CD8-positive, alpha-beta memory T cell (primary cell): ENCODE measurements at places on chromosomes 2 and 18. TPM values are rescaled to one million over a fixed set of nuclear protein-coding genes. Genes with fewer than 3 reads are reported as not detected.

DNA sequence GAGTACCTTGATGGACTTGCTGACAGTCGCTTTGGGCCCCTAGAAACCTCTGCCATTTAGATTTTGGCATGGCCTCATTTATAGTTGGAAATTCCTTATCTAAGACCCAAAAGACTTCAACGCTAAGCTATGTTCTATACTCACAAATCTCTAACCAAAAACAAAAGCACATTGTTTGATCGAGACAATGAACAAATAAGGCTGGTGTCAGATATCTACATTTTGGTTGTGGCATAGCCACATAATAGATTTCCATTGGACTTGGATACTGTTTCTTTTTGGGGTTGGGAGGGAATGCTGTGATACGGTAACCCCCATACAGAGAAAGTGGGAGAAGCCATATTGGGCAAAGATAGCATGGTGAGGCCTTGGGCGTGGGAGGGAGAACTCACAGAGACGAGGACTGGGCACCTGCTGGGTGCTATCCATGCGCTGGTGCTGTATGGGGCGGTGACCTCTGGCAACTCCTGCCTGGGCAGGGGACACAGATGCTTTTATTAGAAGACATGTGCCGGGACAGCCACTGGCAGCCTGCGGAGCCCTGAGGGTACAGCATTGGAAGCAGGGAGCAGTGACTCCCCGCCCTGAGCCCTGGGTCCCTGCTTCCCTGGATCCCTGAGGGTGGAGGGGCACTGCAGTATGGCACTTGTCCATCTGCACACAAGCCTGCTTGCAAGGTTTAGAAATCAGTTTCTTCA is 97.1 kb downstream of the ASAP2 start:
- no peak overlapping the region for H3K27ac ChIP-seq
- H3K4me1 ChIP-seq, result no peaks in the 10 kb centered on the region

DNA sequence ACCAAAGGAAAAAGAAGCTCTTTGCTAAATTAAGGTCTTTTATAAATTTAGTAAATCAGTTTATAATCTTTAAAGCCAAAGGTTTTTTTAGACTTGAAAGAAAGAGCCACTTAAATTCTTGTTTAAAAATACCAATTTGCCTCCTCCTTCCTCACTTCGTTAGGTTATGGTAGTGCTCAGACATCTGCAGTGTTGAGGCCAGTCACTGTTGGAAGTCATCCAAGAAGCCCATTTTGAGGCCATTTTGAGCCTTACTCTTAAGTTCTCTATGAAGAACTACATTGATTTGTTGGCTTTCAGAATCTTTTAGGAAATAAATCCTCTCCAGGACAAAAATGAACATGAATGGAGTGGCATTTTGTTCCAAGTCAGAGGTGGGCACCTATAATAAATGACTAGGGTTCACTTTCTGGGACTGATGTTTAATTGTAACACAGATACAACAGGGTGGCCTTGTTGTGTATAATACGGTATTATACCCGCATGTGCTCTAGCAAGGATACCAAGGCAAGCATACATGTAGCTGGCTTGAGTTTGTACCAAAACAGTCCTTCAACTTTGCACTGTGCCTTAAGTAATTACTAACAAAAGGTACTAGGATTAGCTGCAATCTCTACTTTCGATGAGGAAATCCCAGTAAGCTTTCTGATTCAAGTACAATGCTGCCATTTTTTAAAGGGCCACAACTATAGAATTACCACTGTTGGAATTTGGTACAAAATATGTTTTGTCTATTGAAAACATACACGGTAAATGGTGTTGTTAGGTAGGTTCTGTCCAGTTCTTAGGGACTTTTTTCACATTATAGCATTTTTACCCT is 22.8 kb downstream of the SLC66A3 start:
- no peak for DNase-seq
- H3K4me1 ChIP-seq, result peaks cover 11% of the 10 kb centered on the region
- no peak overlapping the region for H3K4me3 ChIP-seq
- H3K27ac ChIP-seq, result no peak overlapping the region
- no peaks in the 10 kb centered on the region for H3K27me3 ChIP-seq

DNA sequence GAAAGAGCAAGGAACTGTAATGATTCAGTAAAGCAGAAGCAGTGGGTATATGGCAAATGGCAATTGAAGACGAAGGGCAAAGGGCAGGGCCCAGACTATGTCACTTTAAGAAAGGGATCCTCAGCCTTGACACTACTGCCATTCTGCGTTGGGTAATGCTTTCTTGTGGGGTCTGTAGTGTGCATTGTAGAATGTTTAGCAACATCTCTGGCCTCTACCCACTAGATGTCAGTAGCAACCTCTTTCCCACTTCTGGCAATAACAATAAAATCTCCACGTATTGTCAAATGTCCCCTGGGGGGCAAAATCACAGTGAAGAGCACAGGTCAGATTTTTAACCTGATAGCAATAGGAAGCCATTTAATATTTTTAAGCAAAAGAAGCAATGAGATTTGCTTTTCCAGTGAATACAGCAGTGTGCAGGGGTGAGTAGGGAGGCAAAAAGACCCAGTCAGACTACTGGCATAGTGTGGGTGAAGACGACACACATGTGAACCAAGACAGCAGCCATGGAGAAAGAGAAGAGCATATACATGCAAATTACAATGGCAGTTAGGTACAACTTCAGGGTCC is 209.5 kb downstream of the DYM start:
- H3K27ac ChIP-seq, result no peak overlapping the region
- no peak for DNase-seq
- H3K4me1 ChIP-seq, result no peaks in the 10 kb centered on the region
- no peak overlapping the region for H3K4me3 ChIP-seq
- H3K36me3 ChIP-seq, result peaks cover 3% of the 10 kb centered on the region
- H3K27me3 ChIP-seq, result no peaks in the 10 kb centered on the region

- H3K36me3 ChIP-seq, result no peaks in the 10 kb centered on the region
- no peaks in the 10 kb centered on the region for H3K4me1 ChIP-seq
- no peak overlapping the region for H3K4me3 ChIP-seq
- no peaks in the 10 kb centered on the region for H3K27me3 ChIP-seq
- no peak for DNase-seq
Observed at GRCh38 chr18:37270038-37270665, 295.4 kb downstream of the CELF4 start.

GRCh38 chr18:44245019-44245418 is 435.7 kb upstream of the SETBP1 start:
- H3K36me3 ChIP-seq, result no peaks in the 10 kb centered on the region
- H3K27ac ChIP-seq, result no peak overlapping the region
- H3K4me1 ChIP-seq, result no peaks in the 10 kb centered on the region
- H3K4me3 ChIP-seq, result no peak overlapping the region
- H3K27me3 ChIP-seq, result no peaks in the 10 kb centered on the region

DNA sequence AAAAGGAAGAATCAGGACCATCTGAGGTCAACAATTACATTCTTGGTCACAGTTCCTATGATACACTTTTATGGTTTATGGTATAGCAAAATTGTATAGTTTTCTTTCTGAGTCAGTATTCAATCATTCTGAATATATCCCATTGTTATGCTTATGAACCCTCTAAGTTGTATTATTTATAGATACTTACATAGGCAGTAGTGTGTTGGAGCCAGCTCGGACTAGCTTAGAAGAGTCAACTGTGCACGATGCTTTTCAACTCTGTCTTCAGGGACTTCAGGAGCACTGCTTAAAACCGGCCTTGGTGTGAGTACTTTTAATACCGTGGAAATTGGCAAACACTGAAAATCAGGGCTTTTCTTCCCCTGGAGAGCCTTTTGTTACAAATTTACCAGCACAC is 215.7 kb downstream of the IKZF2 start:
- H3K27ac ChIP-seq, result no peak overlapping the region
- H3K4me3 ChIP-seq, result no peak overlapping the region
- no peaks in the 10 kb centered on the region for H3K27me3 ChIP-seq

GRCh38 chr2:206488623-206489022 is 45.3 kb downstream of the ADAM23 start:
- H3K27ac ChIP-seq, result no peak overlapping the region
- H3K27me3 ChIP-seq, result no peaks in the 10 kb centered on the region
- H3K36me3 ChIP-seq, result no peaks in the 10 kb centered on the region
- DNase-seq, result no peak

GRCh38 chr2:170715062-170715931 is at the start of gene SP5:
TSS of gene SP5 (plus strand) at chr2:170715337. CDS start at chr2:170715513, 176 bp downstream.
- H3K4me3 ChIP-seq, result peak within 1 kb of the TSS; percentile 60
- peak; percentile 31 for DNase-seq
- H3K36me3 ChIP-seq, result no peaks in the 10 kb centered on the region
- peak within 1 kb of the TSS; percentile 57 for H3K27ac ChIP-seq

- no peaks in the 10 kb centered on the region for H3K36me3 ChIP-seq
- H3K4me1 ChIP-seq, result no peaks in the 10 kb centered on the region
- H3K27ac ChIP-seq, result no peak overlapping the region
- no peaks in the 10 kb centered on the region for H3K27me3 ChIP-seq
- H3K4me3 ChIP-seq, result no peak overlapping the region
Observed at GRCh38 chr2:120350801-120351320, 4.9 kb downstream of the INHBB start.

- H3K36me3 ChIP-seq, result no peaks in the 10 kb centered on the region
- H3K27ac ChIP-seq, result no peak overlapping the region
- no peaks in the 10 kb centered on the region for H3K27me3 ChIP-seq
- no peak for DNase-seq
- H3K4me1 ChIP-seq, result no peaks in the 10 kb centered on the region
Observed at GRCh38 chr2:79513711-79514110, 860 bp downstream of the CTNNA2 start.

DNA sequence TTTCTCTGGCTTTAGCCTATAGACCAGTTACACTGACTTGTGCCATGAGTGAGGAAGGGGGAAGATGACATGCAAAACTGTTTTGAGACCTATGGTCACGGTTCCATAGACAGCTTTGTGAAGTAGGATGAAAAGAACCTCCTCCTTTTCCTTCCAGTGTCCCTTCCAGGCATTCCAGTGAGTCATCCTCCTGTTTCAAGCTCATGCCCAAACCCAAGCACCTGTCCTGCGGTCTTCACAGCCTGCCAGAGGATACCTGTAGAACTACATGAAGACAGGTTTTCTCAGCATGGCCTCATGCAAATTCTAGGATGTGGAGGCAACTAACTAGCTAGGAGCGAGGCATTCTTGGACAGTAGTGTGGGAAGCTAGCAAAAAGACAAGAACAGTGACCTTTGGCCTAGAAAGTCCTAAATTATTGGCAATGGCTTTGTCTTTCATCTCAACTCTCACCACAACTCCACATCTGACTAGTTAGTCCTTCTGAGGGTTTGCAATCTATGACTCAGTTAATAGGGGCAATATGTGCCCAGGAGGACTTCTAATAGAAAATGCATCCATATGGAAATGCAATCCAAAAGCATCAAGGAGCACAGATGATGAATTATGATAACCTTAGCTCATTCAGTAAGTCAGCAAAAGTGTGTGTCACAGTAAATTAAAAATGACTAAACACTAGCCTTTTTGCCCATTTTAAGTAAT is 154.7 kb downstream of the RBM43 start:
- H3K4me3 ChIP-seq, result no peak overlapping the region
- no peaks in the 10 kb centered on the region for H3K4me1 ChIP-seq
- no peaks in the 10 kb centered on the region for H3K36me3 ChIP-seq
- H3K27me3 ChIP-seq, result no peaks in the 10 kb centered on the region

DNA sequence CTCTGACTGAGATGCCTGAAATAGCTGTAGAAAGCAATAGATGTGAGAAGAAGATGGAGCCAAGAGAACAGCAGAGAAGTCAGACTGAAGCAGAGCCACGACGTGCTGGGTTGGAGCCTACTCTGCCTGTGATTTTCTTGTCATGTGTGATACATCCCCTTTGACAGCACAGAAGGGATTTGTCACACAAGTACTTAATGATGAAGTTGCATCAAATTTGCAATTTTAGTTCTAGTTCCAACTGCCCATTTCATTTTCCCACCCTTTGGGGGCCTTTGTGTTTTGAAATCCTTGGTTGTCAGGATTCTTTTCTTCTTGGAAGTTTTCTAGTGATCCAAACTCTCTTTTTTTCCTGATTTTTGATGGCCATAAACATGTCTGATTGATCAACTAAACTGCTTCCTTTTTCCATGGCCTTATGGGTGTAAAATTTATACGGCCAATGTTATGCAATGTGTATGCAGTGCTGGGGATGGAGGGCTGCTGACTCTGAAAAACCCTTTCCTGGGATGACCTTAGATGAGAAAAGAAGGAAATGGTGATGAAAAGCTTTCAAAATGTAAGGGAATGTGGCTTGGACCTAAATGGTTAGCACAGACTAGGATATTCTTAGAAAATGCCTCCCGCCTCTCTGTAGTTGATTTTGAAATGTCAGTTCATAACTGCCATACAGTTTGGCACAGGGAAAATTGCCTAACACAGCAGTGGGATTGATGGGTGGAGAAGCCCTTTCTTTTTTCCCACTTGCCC is 9.6 kb upstream of the B3GNT2 start:
- no peak for DNase-seq
- no peaks in the 10 kb centered on the region for H3K4me1 ChIP-seq
- H3K27me3 ChIP-seq, result no peaks in the 10 kb centered on the region

- DNase-seq, result no peak
- H3K27me3 ChIP-seq, result no peaks in the 10 kb centered on the region
- H3K4me1 ChIP-seq, result no peaks in the 10 kb centered on the region
- no peak overlapping the region for H3K4me3 ChIP-seq
Observed at GRCh38 chr18:2348003-2348402, 223.3 kb downstream of the METTL4 start.

Gene GAREM1
- total RNA-seq, result not detected

Gene RAD51AP2
- total RNA-seq, result not detected

Gene PHOSPHO2
- 6.3 TPM for total RNA-seq

Gene GPR39
- total RNA-seq, result not detected

Gene UCN
- total RNA-seq, result 1.7 TPM

Gene CHRNG
- not detected for total RNA-seq

Gene EMILIN1
- total RNA-seq, result 0.89 TPM

Gene SANBR
- total RNA-seq, result 3.7 TPM

Gene KCNG2
- total RNA-seq, result not detected

Gene MALL
- total RNA-seq, result 0.47 TPM

Gene CDH2
- not detected for total RNA-seq

Gene BBS5
- 4.8 TPM for total RNA-seq
